ENCODE measurements at places on chromosomes 7 and 10.

GRCh38 chr7:105992905-105993304 is 29.8 kb downstream of the CDHR3 start:
- no peak for DNase-seq

DNA sequence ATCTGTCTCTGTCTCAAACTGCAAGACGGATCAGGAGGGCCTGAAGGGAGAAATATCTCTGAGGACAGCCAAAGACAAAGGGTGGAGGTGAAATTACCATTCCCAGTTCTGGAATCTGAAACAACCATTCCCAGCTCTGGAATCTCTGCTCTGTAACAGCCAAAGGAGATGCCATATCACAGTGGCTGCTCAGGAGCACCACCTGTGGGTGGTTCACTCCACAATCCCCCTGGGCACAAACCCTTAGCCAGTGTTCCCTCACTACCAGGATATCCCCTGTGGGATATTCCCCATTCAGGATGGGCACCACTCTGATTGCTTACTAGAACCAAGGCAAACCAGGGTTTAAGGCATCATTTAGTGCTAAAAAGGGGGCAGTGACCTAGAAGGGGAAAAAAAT is 199.0 kb downstream of the HTR7 start:
- peak; percentile 5 for DNase-seq

DNA sequence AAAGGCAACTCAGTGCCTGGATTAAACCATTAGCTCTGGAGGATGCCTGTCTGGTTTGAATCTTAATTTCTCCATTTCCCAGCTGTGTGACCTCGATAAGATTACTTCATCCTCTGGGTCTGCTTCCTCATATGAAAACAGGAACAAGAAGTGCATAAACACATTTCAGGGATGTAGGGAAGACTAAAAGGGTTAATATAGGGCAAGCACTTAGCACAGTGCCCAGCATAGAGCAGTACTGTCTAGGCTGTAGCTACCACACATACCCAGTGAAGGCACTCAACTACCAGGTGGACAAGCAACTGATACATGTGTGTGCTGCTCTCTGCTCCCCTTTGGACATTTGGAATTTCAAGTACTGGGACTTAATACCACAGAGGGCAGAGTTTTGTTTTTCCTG is 85.4 kb downstream of the KCNMA1 start:
- no peak for DNase-seq

DNA sequence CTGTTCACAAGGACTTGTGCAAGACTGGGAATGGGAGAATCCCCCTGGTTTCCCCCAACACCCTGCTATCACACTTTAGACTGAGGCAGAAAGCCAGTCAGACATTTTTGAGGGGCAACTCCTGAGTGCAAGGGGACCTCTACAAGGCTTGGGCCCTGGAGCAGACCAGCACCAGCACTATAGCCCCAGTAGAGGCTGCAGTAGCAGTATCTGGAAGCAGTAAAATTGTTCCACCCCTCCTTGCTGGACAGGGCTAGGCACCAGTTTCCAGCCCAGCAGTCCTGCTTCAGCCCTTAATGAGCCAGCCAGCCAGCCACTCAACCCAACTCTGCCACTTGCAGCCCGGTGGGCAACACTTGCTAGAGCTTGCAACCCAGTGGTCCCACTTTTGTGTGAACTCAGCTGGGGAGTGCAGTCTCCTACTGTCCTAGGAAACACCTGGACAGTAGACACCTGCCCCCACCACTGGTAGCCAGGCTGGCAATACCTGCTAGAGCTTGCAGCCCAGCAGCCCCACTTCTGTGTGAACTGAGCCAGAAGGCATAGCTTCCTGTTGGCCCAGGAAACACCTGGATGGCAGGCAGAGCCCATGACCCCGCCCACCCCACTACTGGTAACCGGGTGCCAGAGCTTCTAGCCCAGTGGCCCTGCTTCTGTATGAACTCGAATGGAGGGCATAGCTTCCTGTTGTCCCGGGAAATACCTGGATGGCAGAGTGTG is 65.0 kb downstream of the FBXL13 start:
- DNase-seq = no peak

GRCh38 chr10:13823709-13824405 is 237.1 kb downstream of the PRPF18 start:
- DNase-seq = no peak

GRCh38 chr7:116227678-116228239 is 17.4 kb downstream of the TES start:
- no peak for DNase-seq

GRCh38 chr7:388023-388960 is 98.3 kb downstream of the FOXL3 start:
- DNase-seq = no peak

DNA sequence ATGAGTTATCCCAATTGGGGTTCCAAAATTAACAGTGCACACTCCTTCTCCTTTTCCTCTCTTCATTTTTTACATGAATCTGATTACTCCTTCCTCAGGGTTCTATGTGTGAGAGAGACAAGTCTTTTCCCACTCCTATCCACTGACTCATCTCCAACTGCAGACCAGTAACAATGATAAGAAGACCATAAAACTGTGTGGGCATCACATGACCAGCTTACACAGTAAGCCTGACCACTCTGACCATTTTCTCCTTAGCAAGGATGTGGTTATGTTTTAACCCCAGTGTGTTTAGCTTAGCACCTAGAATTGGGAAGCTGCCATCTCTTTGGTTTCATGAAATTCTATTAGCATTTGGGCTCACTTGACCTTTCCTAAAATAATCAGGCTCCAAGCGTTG is 145.0 kb upstream of the CALCR start:
- DNase-seq = peak; percentile 15

DNA sequence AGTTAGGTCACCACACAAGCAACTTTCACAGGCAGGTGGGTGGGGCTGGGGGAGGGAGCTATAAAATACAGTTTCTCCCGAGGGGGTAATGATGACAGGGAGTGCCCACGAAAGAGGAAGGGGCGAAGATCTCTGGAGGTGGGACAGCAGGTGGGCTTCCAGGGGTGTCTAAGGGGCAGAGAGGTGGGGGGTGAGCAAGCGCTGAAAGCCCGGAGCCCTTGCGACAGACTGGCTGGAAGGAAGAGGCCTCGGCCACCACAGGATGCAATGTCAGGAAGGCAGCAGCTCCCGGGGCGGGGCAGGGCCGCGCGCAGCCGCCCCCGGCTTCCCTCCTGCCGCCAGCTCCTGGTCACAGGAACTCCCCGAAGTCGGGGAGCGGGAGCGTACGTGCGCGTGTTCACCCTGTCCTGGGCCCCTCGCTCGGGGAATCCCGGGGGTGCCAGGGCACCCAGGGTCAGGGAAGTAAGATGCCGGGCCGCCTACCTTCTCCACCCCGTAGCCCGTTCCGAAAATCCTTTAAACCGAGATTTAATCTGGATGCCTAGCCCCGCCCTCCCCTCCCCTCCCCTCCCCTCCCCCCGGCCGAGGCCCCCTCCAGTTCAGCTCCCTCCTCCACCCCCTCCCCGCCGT is 105.2 kb upstream of the PPIF start:
- no peak for DNase-seq

All from HuH-7 (cell line).